A549 treated with CpdA at 1 μM for 4 hours (cell line): ENCODE measurements at places on chromosomes 7 and 10. TPM values are rescaled to one million over a fixed set of nuclear protein-coding genes. Genes with fewer than 3 reads are reported as not detected.

C10orf62 gene
- total RNA-seq: 0.12 TPM in 1 of 5 replicates, not detected in the others

DEPP1 gene
- total RNA-seq: 1.3 to 1.8 TPM (median 1.4 TPM) in 5 replicates

HACD1 gene
- total RNA-seq: 36.3 to 63.0 TPM (median 57.3 TPM) in 5 replicates

BTBD16 gene
- 0.40 to 0.86 TPM (median 0.52 TPM) in 5 replicates for total RNA-seq
